Vagina (tissue), 2 donors: ENCODE measurements at places on chromosomes 3 and 15. TPM values are rescaled to one million over a fixed set of nuclear protein-coding genes. Genes with fewer than 3 reads are reported as not detected.

Gene VPS18
- 21.4 TPM for total RNA-seq

Gene NANOGP8
- not detected for total RNA-seq

Gene PSTPIP1
- total RNA-seq: 13.3 TPM

Gene CTXND1
- total RNA-seq: 0.49 TPM

DNA sequence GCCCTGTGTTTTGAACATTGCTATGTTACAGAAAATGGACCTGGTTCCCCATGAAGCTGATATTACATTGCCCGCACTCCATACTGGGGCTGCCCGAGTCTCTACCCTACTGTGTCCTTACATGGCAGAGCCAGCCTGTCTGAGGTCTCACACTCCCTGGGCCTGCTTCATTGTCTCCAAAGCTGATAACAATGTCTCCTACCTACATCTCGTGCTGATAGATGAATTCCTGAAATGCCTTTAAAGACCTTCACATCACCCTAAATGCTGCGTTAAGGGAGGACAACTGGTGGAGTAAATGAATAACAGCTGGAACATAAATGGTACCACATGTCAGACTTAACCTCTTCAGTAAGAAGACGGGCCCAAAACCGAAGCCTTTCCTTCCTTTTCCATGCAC lies 62.9 kb upstream of the PTX3 start:
- no peak for DNase-seq

DNA sequence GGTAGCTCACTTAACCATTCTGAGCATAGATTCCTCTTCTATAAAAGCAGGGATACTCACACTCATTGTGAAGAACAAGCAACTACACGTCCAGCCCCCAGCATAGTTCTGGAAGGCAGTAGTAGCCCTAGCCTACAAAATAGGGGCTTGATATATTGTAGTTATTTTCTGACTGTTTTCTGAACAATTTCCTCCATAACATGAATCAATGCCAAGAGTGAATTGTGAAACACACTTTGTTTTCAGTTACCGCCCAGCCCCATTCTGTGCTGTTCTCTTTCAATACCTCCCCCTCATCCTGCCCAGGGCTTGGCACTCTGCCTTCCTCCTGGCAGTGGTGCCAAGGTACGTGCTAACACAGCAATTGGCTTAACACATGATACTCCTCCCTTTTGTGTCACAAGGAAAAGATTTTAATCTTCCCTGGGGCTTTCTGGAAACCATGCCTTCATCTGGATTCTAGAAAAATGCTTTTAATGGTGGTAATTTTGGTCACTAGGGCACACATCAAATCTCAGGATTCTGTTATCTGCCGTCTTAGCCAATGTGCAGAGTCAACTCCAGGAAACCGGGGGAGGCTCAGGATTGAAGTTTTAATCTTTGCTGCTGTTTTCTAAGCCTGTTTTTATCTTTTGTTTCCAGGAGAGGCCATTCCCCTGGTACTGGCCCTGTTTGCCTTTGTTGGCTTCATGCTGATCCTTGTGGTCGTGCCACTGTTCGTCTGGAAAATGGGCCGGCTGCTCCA lies 37.2 kb downstream of the IL20RB start:
- DNase-seq: no peak

DNA sequence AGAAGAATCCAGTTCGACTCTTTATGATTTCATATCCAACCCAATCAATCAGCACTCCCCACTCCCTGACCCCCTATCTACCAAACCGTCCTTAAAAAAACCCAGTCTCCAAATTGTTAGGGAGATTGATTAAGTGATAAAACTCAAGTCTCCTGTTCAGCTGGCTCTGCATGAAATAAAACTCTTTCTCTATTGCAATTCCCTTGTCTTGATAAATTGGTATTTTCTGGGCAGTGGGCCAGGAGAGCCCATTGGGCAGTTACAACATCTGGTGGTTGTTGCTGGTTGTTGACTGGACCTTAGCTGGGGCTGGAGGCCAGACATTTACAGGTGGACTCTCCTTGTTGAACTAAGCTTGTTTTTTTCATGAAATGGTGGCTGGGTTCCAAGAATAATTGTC lies 642.3 kb downstream of the ROBO2 start:
- DNase-seq: no peak

DNA sequence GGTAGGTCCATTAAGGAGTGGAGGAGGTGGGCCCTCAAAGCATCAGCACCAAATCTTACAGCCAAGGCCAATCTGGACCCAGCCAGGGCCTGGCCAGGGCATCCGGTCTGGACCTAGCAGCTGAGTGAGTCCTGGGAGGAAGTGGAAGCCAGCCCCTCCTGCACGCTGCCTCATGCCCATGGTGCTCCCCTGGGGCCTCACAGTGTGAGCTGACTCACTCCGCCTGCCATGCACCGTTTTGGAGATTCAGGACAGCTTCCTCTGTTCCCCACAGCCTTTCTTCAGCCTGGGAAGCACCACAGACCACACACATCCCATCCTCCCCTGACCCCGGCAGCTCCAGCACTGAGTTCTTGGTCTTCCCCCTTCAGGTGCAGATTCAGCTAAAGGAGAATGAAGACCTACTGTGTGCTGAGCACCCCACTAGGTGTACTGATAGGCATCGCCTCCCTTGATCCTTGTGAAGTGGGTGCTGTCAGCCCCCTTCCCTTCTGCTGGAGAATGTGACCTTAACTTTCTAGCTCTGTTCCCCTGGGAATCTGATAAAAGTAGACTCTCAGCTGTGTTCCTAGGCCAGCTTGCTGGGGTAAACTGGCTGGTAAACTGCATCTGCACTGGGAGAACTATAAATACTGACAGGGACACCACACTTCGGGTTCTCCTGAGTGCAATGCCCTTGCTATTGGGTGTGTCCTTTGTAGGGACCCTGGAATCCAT lies 36.8 kb upstream of the SEC13 start:
- no peak for DNase-seq

DNA sequence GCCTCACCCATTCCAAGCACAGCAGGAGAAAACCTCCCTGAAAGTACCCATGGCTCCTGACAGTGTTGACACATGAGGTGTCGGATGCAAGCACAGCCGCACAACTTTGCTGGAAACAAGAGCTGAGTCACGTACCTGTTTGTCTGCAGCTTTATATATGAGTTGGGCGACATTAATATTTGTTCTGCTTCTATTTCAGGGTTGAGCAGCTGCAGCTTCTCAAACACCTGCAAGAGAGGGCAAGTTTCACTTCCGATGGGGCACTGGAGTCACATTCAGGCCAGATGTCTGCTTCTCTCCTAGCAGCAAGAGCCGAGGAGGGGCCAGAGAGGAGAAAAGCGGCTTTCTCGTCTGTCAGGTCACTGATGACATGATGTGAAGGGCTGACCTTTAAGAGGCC lies 88.0 kb downstream of the NUP210 start:
- no peak for DNase-seq

DNA sequence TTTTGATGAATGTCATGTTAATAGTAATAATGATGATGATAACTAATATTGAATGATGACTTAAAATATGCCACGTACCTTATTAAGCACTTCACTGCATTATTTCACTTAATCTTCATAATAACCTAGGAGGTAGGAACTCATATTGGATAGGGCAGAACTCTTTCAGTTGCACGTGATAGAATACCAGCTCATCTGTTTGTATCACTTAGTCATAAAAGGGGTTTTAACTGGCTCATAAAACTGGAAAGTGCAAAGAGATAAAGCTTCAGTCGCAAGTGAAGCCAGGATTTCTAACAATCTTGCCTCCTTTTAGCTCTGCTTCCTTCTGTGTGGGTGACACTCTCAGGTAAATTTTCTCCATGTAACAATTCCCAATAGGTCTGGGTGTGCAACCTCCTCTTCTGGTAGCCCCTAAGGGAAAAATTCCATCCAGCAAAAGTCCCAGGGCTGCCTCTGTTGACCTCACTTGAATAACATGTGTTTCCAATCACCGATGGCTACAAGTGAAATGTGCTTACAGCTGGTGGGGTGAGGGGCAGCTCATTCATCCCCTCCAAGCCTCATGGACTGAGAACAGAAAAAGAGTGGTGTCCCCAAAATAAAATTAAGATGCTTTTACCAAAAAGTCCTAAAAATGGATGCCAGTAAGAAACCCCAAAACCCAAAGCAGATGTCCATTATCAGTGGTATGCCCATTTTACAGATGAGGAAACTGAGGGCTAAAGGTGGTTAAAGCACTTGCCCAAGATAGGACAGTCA lies 9.3 kb downstream of the GXYLT2 start:
- no peak for DNase-seq

GRCh38 chr3:16064642-16065414 lies 109.7 kb upstream of the GALNT15 start:
- no peak for DNase-seq

DNA sequence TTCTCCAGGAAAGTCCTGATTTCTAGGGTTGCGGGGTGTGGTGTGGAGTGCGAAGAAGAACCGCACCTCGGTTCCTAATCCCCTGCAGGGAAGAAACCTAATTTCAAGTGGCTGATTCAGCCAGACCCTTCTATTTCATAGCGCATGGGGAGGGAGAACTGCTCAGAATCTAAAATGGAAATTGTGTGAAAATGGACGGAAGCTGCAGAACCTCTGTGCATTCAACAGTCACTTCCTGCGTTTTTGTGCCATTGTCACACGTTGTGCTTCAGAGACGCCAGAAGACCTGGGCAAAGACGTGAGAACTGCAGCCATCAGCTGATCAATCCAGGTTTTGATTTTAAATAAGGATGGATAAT lies 1.2 kb downstream of the SIDT1 start:
- no peak for DNase-seq

GRCh38 chr15:95880031-95880570 lies 450.4 kb upstream of the NR2F2 start:
- DNase-seq: no peak
